ENCODE measurements at places on chromosomes 6 and 20.
A peak's percentile ranks its signal among the peaks of the same experiment; 100 is the strongest.

DNA sequence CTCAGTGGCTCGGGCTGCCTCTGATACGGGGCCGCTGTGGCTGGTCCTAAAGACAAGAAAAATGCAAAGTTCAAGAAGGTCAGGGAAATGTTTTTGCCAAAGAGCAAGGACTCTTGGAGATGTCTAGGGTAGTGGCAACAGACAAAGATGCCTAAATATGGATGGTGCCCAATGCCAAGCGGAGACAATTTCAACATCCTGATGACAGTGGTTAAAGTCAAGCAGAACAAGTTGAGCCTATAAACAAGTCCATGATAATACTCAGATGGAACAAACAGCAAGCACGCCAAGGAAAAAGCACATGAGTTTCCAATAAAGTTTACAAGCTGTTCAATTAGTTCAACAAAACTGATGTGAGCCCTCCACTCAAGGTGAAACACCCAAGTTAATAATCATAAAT, 51.1 kb downstream of the SLC22A1 start:
- no peak for DNase-seq

GRCh38 chr6:167668019-167668753, 158.5 kb upstream of the AFDN start:
- DNase-seq, result no peak

DNA sequence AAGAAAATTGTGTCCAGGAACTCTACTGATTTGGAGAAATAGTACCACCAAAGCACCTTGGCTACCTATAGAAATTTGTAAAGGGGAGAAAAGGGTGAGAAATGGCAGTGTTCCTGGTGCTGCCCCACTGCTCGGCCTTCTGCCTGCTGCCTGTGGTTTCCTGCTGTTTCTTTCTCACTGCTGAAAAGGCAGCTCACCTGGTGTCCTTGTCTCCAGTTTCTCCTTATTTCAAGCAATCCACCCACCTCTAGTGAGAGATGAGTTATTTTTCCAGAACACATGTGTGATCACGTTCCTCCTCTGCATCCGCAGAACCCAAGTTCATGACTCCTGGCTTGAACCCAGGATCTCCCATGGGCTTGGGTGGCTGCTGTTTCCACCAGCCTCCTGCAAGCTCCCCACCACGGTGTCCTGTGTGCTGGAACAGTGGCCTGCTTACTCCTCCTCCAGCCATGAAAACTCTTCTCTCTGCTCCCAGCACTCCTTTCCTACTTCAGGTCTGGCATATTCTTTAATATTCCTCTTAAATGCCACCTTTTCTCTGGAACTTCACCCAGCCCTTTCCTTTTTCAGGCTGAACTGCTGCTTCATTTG, 48.9 kb downstream of the ELOVL2 start:
- no peak for DNase-seq

DNA sequence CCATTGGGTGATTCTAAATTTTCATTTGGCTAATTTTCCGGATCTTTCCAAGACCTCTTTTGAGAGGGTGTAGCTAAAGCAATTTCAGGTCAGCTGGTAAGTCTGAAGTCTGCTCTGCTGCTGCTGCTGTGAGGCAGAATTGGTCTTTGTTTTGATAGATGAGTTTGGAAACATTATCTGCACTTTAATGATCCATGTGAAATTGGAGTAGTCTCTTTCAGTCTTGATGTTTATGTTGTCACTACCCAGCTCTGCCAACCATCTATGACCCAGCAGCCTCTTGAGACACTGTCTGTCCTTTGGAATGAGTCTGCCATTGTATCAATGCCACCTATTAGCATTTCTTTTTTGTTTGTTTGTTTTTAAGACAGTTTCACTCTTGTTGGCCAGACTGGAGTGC, 44.1 kb downstream of the TXNDC5 start:
- DNase-seq, result no peak

GRCh38 chr6:111551521-111552231, 54.0 kb downstream of the TRAF3IP2 start:
- DNase-seq, result no peak

- no peak for DNase-seq
These were observed 347.5 kb downstream of the CDH4 start for GRCh38 chr20:61599541-61599992.

- DNase-seq, result no peak
These were observed 139.7 kb downstream of the SYNDIG1 start for GRCh38 chr20:24608926-24609667.

- no peak for DNase-seq
These were observed 102.0 kb downstream of the SPTLC3 start for GRCh38 chr20:13110796-13111195.

GRCh38 chr20:61321481-61321880, 69.4 kb downstream of the CDH4 start:
- DNase-seq, result no peak

DNA sequence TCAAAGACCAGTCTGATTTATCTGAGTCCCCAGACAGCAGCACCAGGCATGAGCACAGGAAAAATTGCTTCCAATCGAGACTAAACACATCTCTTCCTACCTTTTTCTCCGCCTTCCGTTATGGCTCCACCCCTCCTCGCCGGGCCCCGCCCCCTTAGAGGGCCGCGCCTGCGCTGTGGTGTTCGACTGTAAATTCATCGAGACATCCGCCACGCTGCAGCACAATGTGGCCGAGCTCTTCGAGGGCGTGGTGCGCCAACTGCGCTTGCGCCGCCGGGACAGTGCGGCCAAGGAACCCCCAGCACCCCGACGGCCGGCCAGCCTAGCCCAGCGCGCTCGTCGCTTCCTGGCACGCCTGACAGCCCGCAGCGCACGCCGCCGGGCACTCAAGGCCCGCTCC, 8.9 kb downstream of the REM1 start:
- peak; percentile 63 for DNase-seq

DNA sequence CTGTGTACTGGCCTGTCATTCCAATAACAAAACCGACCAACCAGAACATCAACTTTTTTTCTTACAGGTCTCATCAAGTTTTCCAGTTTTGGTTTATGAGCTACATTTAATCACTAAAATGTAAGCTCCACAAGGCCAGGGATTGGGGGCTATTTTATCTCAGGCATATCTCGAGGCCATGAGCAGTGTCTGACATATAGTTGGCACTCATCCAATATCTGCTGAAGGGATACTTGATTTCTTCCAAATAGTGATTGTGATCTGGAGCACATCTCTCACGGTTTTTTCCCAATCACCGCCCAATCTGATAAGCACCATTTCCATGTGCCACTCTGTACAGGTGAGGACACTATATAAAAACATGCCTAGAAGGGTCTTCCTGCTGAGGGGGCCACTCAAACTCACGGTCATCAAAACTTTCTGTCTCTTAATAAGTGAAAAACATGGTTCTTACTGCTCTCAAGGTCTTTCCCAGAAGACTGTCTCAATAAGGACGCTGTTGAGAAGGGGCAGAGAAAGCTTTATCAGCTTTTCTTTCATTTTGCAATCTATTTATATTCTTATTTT, 65.5 kb downstream of the MAN1A1 start:
- no peak for DNase-seq

- no peak for DNase-seq
These were observed 6.4 kb downstream of the DLK2 start for GRCh38 chr6:43448916-43449315.

Measured in ovary (tissue), 10 donors.